AG04449 (cell line): ENCODE measurements at places on chromosomes 1 and 21.

DNA sequence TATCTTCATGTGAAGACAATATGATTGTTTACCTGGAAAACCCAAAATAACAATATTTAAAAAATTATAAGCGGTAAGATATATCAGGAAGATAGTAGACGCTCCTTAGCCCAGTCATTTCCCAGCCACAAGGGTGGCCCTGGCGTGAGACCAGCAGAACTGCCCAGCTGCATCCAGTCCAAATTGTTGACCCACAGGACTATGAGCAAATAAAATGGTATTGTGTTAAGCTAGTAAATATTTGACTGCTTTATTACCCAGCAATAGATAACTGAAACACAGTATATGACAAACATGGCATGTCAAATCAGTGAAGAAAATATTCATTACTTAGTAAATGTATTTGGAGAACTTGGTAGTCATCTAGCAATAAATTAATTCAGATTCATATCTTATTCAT lies 294.3 kb upstream of the SPAG17 start:
- DNase-seq = no peak

DNA sequence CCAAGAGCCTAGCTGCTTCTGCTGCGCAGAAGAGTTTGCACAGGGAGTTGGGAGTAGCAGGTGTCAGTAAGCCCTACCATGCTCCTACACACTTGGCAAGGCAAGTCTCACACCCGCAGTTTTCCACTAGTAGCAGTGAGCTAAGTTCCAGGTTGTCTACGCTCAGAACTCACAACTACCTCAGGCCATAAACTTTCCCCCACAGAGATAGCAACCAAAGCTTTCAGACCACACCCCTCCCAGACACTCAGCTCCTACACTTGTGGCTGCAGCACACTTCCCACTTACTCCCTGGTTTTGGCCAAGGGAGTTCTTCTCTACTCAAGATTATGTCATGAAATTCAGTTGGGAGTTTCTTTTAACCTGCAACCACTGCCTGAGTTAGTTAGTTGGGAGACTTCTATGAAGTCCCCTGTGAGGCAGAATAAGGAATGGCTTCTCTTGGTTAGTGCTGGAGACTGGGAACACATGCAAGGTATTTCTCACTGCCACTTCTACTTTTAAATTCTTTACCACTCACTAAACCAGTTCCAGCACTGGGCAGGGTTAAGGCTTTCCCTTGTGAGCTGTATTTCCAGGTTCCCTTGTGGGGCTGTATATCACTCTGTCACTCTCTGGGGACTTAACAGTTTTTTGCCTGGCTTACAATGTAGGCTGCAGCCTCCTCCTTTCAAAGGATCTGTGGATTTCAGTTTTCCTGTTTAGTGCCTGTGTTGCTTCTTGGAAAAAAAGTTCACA lies 18.3 kb upstream of the MAB21L3 start:
- no peak for DNase-seq

DNA sequence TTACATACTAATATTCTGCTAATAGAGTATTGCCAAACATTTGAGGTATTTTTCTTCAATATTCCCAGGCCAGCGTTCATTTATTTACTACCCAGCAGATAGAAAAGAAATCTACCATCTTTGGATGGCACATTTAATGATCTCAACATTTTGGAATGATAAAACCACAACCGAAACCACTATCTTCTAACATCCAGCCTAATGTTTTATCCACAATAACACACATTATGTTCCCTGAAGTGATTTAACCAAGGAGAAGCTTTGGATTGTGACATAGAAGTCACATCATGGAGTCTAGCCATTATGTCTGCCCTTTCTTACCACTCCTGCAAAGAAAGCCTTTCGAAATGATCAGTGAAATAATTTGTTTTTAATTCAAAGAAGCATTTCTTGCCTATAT lies 497.1 kb upstream of the PLXNA2 start:
- no peak for DNase-seq

GRCh38 chr1:172549621-172550280 lies 16.8 kb downstream of the SUCO start:
- no peak for DNase-seq

- DNase-seq = no peak
Measured at GRCh38 chr1:162187687-162188276, 118.3 kb downstream of the NOS1AP start.

GRCh38 chr1:218498056-218498938 lies 153.2 kb downstream of the TGFB2 start:
- no peak for DNase-seq

DNA sequence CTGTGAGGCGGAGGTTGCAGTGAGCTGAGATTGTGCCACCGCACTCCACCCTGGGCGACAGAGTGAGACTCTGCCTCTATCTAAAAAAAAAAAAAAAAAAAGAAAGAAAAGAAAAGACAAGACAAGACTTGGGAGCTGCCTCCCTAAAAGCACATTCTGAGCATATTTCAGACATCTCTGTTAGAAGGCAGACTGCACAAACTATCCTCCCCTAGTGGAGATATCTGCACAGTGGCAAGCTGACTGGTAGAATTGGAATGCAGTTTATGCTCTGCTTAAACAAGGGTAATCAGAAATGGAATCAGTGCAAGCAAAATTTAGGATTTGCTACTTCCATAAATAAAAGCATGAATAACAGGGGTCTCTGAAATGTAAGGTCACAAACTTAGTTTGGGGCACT lies 31.8 kb downstream of the GNG4 start:
- peak; percentile 57 for DNase-seq

- no peak for DNase-seq
Measured at GRCh38 chr1:198520524-198521254, 19.8 kb downstream of the ATP6V1G3 start.

DNA sequence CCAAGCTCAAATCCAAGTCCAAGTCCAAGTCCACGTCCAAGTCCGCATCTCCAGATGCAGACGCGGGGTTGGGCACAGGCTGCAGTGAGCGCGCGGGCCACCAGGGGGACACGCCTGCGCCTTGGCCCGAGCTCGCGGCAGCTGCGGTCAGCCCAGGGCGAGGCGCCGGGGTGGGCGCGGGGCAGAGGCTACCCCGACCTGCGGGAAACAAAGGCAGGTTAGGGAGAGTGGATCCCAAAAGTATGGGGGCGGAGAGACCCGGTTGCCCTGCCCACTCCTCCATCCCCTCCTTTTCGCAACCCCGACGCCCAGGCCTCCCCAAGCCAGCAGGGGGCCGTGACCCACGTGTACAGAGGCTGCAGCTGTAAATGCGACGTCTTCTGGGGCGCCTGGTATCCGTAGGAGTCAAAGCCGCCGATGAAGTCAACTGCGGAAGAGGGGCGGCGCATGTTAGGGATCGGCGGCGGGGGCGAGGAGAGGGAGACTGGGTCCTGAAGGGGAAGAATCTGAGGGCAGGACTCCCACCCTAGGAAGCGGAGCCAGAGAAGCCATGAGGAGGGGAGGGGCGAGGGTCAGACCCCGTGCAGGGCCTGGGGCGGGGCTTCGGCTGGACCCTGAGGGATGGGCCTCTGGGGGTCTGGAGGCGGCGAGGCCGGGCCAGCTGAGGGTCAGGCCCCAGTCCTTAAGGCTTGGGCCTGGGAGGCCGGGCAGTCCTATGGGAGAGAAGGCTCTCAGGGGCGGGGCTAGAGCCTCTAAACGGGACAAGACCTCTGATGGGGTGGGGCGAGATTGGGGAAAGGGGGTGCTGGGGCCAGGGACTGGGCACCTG lies 58.0 kb downstream of the NKAIN1 start:
- DNase-seq = no peak

- DNase-seq = no peak
Measured at GRCh38 chr1:97424209-97424608, 496.6 kb downstream of the DPYD start.

DNA sequence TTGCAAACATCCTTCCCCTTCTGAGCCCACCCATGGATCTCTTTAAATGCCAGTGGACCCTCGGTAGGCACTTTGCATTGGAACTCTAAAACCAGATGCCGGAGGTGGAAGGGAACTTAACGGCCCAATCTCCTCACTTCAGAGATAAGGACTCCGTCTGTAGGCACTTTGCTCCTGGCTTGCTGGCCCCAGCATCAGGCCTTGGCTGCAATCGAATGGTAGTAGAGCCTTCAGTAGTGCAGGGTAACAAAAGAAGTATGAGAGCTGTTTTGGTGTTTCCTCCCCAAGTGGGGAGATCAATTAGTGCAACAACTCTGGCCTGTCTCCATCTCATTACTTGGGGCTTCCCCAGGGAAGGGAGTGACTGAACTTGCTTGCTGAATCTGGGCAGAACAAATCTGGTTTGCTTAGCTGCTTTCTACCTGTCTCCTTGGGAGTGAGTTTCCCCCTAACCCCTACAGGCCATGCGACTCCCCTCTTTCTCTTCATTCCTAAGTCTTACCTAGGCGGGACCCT lies 70.8 kb downstream of the TENT5C start:
- no peak for DNase-seq

DNA sequence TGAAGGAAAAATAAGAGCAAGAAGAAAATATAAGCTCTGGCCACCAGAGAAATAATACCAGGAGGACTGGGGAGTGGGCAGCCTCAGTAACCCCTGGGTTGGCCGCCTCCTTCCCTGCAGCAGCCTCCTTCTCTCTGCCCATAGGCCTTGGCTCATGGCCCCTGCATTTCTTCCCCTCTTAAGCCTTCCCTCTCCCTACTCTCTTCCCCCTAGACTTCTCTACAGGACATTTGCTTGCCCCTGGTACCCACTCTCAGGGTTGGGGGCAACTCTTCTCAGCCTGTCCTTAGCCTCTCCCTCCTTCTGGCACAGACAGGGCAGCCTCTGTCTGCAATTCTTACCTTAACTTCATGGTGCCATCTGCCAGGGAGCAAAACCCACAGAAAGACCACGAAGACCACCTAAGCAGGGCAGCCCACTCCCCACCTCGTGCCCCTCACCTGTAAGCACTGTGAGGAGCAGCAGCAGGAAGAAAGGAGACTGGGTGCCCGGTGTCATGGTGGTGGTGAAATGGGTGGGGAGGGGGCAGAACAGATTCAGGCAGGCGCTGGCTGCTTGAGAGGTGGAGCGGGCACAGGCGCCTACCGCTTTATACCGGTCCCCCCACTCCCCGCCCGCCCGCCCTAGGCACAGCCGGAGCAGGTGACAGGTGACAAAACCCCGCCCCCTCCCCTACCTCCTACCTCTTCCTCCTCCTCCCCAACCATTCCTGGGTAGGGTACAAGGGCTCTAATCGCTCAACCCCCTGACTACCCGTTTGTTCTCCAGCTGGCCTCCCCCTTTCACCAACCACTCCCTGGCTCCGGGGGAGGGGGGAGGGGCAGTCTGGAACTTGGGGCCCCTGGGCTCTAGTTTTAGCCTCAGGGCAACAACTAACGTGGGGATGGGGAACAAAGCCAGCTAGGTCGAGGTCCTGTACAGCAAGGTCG lies 15.1 kb downstream of the THBS3 start:
- DNase-seq = no peak
